Cerebellum (tissue), 4 donors: ENCODE measurements at places on chromosomes 5 and 9. TPM values are rescaled to one million over a fixed set of nuclear protein-coding genes. Genes with fewer than 3 reads are reported as not detected.

Gene WDR41
- total RNA-seq = 98.8 TPM

Gene WDR38
- total RNA-seq = 0.27 TPM

Gene LHX2
- total RNA-seq = 0.64 TPM

Gene CD180
- total RNA-seq = 0.64 TPM

Gene CCNJL
- total RNA-seq = 7.4 TPM

Gene RLN1
- total RNA-seq = 1.3 TPM

Gene SH3RF2
- 0.09 TPM for total RNA-seq

Gene BAAT
- total RNA-seq = not detected

- DNase-seq = peak; percentile 23
Measured at GRCh38 chr9:98172604-98173003, 19.8 kb downstream of the CORO2A start.

GRCh38 chr5:52674815-52675545 lies 112.7 kb upstream of the ITGA1 start:
- no peak for DNase-seq

DNA sequence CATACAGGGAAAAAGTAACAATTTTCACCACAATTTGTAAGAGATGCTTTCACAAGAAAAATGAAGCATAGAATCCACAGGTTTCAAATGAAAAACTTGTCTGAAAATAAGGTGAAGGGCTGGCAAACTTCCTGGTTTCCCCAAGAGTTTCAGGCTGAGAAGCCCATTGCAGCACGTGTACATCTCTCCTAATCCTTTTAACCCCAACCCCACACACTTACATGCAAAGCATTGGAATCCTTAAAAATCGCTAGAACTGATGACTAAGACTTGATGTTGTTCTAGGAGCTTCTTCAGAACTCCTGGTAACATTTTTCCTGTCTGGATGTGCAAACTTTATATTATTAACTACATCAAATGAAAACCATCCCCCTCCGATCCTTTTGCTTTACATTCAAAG lies 317.8 kb upstream of the RGMB start:
- DNase-seq = no peak

GRCh38 chr5:145408048-145408341 lies 427.1 kb downstream of the PRELID2 start:
- no peak for DNase-seq

DNA sequence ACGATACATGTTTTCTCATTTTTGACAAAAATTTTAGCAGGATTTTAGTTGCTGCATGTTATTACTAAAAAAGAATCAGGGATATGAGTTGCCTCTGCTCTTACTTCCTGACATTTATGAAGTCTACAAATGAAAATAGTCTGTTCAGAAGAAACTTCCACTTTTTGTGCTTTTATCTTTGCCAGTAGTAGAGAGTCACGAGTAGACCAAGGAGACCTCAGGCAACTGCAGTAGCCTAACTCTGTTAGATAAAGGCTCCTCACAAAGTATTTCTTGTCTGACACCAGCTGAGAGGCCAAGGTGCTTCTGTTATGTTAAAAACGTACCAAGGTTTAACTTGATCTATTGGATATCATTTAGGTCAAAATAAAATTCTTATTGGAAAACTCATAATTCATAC lies 333.9 kb downstream of the NR2F1-AS1 start:
- no peak for DNase-seq

GRCh38 chr9:113636693-113637092 lies 173.2 kb downstream of the RGS3 start:
- DNase-seq = no peak

GRCh38 chr9:38234479-38235170 lies 157.9 kb upstream of the ALDH1B1 start:
- DNase-seq = no peak

DNA sequence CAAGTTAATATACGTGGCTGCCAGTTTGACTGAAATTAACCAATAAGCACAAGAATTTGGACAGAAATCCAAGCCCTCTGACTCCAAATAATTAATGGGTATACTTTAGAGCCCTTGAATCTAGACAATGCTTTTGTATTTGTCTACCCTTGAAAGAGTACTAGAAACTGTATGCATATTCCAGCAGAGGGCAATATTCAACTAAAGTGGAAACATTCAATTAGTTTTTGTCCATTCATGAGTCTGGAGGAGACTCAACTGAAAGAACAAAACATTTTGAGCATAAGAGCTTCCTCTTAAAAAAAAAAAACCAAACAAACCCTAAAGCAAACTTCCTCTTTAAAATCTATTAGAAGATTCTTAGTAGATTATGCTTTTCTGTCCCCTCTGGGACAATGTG lies 157.8 kb downstream of the ARHGEF28 start:
- no peak for DNase-seq

DNA sequence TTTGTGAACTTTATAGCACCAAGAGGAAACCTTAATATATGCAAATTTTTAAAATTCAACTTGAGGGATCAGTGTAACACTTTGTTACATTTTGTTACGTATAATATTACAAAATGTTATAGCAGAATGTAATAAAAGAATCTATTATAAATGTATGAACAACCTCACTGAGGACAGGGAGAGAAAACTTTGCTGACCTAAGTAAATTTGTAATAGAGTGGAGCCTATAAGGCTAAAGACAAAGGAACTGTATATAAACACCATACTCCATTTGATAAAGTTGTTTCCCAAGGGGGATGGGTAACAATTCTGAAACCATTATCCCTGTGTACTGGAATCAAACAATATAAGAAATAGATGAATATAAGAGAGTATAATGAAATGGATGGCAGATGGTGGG lies 77.3 kb downstream of the ANGPTL2 start:
- DNase-seq = no peak

DNA sequence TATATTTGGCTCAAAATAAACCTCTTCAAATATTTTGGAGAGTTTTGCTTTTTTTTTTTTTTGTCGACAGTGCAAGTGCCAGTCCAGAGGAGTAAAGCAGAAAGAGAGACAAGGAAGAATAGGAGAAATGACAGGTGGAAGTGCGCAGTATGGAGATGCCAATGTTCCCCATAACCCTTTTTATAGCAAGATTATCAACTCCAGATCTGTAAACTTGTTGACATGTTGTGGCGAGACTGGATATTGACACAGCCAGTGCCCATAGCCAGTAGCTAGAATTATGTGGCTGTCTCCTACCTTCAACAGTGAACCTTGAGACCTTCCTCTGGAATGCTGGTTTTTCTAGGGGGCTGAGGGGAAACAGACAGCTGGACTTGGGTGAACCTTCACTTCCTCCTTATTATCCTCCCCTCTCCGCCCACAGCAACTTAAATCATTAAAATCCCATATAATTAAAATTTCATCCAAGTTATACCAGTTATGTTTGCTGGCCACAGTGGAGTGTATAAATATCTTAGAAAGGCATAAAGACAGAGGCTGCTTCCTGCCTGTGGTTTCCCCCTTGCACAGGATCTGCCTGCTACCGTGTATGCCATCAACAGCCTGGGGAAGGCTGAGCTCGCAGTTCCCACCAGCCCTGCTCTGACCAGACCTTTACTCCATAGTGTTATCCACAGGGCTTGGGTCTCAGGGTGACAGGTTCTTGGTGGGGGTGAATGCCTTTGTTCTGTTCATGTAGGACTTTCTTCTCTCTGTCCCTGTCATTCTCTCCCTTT lies 112.3 kb upstream of the ANKH start:
- no peak for DNase-seq

DNA sequence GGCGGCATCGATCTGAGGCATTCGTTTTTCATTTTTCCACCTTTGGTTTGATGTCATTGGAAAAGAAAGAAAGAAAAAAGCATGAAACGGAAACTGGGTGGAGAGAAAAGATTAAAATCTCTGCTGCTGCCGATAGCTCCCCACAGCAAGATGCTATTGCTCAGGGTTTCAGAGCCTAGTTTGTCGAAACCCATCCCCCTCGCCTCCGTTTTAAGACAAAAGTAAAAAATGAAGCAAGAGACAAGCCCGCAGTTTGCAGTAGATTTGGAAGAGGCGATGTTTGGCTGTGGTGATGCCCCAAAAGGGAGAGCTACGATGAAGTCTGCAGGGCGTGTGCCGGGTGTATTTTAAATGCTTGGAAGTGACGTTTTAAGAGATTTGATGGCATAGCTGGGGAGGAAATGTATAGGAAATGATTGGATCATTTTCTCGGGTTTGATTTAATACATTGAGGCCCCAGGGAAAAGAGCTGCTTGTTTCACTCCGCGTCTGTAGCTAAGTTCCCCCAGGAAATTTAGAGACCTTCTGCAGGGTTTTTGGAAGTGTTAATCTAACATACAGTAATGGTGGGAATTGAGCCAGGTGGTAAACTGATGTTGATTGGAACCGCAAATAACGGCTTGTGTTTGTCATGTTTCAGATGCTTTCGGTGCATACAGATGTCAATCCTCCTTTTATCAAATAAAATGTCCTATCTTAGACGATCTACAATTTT lies 909 bp downstream of the NDFIP1 start:
- peak; percentile 31 for DNase-seq

DNA sequence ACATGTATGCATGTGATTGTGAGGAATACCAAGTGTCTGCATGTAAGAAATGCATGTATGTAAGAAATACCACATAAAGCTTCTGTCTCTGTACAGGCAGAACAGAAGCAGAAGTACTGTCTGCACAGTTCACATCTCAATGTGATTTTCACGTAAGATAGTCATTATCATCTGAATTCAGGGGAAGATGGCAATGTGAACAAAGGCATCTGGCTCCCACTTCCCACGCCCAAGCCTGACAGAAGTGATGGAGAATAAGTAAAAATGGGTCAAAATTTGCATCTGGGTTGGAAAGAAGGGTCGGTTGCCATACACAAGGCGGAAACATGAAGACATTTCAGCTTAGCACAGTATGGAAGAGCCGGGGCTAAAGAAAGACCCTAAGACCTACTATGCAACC lies 71.7 kb downstream of the SUSD1 start:
- no peak for DNase-seq

- DNase-seq = no peak
Measured at GRCh38 chr9:94745806-94746540, 19.5 kb downstream of the AOPEP start.

DNA sequence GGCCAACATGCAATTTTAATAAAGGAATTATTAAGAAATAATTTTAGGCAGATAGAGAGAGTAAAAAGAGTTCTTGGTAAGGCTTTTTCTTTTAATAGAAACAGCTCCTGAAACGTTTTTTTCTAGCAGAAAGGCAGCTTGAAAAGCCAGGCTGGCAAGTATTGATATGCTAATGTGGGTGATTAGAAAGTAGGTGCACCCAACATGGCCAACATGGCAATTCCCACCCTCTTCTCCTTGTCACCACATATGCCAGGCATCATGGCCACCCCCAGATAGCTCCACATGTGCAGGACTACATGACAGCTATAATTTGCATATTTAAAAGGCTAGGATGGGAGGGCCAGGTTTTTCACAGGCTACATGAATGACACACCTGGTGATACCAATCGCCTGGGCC lies 615.2 kb downstream of the PTPRD start:
- DNase-seq = no peak

DNA sequence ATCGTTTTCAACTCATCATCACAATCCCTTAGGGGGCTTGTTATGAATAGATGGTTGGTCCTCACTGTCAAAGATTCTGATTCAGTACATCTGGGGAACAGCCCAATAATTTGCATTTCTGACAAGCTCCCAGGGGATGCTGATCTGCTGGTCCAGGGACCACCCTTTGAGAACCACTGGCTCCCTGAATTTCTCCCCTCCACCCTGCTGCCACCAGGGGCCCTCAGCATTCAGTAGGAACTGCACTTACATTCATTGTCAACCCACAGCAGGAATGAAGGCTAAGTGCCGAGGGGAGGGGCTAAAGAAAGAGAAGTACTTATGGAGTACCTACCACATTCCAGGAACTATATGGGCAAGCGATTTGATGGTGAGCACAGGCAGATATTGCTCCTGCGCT lies 85.9 kb downstream of the BOD1 start:
- DNase-seq = no peak
